ENCODE measurements at places on chromosomes 16 and 17.

DNA sequence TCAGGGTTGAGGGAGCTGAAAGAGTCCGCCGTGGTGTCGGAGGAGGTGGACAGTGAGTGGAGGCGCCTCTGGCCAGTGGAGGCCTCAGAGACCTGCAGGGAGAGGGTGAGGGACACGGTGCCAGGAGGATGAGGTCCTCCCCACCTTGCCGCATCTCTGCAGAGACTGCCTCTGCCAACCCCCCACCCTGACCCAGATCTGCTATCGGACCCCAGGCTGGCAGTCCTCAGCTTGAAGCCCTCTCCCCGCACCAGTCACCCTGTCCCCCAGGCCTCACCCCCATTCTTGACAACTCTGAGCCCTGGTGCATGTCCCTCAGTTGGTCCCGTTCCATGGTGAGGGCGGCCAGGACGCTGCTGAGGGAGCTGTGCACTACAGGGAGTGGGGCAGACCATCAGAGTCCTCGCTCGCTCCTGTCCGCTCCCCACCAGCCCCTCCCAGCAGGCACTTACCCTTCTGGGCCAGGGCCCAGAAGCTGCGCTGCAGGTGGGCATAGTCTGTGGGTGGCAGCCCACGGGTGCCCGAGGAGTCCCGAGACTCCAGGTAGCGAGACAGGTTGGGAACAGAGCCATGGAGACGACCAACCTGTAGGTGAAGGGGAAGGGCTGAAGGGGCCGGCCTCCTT lies 5.4 kb downstream of the OSBPL7 start:
- no peak for DNase-seq

- no peak for DNase-seq
Observed at GRCh38 chr16:83928341-83929055, 24.5 kb upstream of the OSGIN1 start.

GRCh38 chr16:72050769-72051464 lies 3.4 kb upstream of the HP start:
- DNase-seq: no peak

DNA sequence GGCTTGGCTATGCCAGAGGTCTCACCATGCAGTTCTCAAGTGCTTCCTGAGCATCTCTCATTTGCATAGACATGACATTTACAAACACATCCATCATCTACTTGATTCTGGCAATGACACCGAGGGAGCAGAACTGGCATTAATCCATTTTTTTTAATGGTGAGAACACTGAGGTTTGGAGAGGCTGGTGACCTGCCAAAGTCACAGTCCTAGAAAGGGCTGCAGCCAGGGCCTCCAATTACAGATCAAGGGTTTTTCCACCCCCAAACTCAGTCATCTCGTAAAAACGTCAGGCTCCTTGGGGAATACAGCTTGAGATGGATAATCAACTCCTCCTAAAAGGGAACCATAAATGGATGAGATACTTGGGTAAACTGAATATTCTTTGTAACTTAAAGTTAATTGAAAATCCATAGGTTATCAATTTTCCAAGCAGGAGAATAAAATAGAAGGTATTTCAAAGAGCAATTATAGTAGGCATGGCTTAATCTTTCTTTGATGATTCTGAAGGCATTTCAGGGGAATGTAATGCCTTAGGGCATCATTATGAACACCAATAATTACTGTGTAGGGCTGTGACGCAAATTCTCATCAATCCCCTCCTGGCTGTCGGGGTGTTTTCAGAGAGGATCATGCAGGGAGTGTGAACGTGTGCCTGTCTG lies 9.4 kb upstream of the MEOX1 start:
- no peak for DNase-seq

GRCh38 chr16:10920726-10921427 lies 21.4 kb downstream of the DEXI start:
- no peak for DNase-seq

GRCh38 chr17:41633556-41634199 lies 9.3 kb upstream of the KRT17 start:
- DNase-seq: no peak

All from NCI-H187 treated with DMSO at 0.1 percent for 48 hours (cell line).